ENCODE measurements at places on chromosomes 13 and 19. TPM values are rescaled to one million over a fixed set of nuclear protein-coding genes. Genes with fewer than 3 reads are reported as not detected.

- H3K36me3 ChIP-seq: no peaks in the 10 kb centered on the region
- no peak for DNase-seq
Measured at GRCh38 chr19:2083174-2083854, 12.8 kb downstream of the MOB3A start.

- no peaks in the 10 kb centered on the region for H3K27me3 ChIP-seq
- no peaks in the 10 kb centered on the region for H3K4me1 ChIP-seq
- no peak for DNase-seq
- no peak overlapping the region for H3K4me3 ChIP-seq
Measured at GRCh38 chr13:76000131-76000530, 364.0 kb downstream of the LMO7 start.

- no peak overlapping the region for H3K27ac ChIP-seq
- DNase-seq: no peak
- no peaks in the 10 kb centered on the region for H3K36me3 ChIP-seq
- H3K27me3 ChIP-seq: no peaks in the 10 kb centered on the region
- H3K4me3 ChIP-seq: no peak overlapping the region
Measured at GRCh38 chr13:33352041-33352440, 66.5 kb upstream of the STARD13 start.

GRCh38 chr19:13665125-13665905 lies 99.0 kb upstream of the MRI1 start:
- no peak for DNase-seq
- H3K4me3 ChIP-seq: no peak overlapping the region
- H3K27ac ChIP-seq: no peak overlapping the region
- no peaks in the 10 kb centered on the region for H3K36me3 ChIP-seq

GRCh38 chr13:70723732-70724131 lies 615.5 kb upstream of the KLHL1 start:
- no peak for DNase-seq
- no peak overlapping the region for H3K4me3 ChIP-seq
- H3K27me3 ChIP-seq: no peaks in the 10 kb centered on the region

DNA sequence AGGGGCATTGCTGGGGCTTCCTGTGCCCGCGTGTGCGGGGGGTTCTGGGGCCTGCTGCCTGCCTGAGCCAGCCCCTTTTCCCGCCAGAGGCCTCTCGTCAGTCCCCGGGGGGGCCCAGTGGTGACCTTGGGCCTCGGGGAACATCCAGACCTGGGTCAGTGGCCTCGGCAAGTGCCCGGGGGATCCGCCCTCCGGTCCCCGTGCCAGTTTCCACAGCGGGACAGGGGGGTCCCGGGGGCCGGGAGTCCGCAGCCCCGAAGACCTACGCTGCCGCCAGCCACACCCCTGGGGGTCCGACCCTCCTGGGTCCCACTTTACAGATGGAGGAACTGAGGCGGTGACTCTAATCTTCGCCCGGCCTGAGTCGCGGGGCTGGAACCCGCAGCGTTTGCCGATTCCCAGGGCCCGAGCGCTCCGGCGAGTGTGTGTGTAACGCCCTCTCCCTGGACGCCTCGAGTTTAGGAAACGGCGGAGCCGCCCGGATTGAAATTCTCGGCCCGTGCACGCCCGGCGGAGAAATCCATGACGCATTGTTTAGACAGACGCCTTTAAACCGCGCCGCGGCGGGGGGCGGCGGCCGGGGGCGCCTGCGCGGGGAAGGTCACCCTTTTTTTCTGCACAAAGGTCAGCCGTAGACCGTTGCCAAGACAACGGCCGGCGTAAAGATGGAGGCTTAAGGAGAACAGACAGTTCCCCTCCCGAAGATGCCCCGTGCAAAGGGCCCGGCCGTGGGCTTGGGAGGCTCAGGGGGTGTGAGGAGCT lies 39.3 kb downstream of the EFNA2 start:
- peak; percentile 62 for DNase-seq
- no peaks in the 10 kb centered on the region for H3K36me3 ChIP-seq
- H3K4me1 ChIP-seq: peaks cover 9% of the 10 kb centered on the region

- no peak overlapping the region for H3K27ac ChIP-seq
- no peaks in the 10 kb centered on the region for H3K27me3 ChIP-seq
- H3K4me3 ChIP-seq: no peak overlapping the region
- no peak for DNase-seq
- no peaks in the 10 kb centered on the region for H3K36me3 ChIP-seq
- H3K4me1 ChIP-seq: no peaks in the 10 kb centered on the region
Measured at GRCh38 chr13:31081316-31081715, 80.4 kb downstream of the HSPH1 start.

DNA sequence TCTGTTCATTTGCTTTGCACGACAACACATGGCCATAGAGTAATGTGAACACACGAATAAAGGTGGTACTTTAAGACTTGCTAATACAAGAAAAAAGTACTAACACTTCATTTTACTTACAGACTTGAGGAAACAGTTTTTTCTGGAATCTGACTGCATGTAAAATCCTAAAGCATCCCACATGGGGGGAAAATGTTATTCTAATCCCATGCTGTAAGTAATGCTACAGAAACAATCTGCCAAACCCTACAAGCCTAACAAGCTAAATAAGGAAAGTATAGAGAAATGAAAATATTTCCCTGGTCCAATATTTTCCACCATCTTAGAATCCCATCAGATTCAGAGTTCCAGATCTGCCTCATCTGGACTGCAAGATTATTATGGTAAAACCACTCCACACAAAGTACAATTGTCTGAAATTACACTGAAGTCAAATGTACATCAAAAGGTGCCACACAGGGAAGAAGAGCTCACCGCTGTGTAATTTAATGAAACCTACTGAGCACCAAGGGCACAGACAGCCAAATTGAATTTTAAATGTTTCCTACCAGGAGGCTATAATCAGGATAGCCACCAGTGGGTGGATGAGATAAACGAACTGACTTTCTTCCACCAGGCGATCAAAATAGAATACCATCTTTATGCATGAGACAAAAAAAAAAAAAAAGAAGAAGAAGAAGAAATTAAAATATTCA lies 22.0 kb downstream of the LHFPL6 start:
- no peaks in the 10 kb centered on the region for H3K4me1 ChIP-seq
- no peak overlapping the region for H3K4me3 ChIP-seq
- H3K36me3 ChIP-seq: no peaks in the 10 kb centered on the region
- H3K27ac ChIP-seq: no peak overlapping the region
- H3K27me3 ChIP-seq: no peaks in the 10 kb centered on the region

GRCh38 chr13:27147530-27148170 lies 24.0 kb downstream of the USP12 start:
- no peaks in the 10 kb centered on the region for H3K27me3 ChIP-seq
- no peaks in the 10 kb centered on the region for H3K36me3 ChIP-seq
- H3K4me1 ChIP-seq: peaks cover 33% of the 10 kb centered on the region
- DNase-seq: no peak
- H3K27ac ChIP-seq: no peak overlapping the region

GRCh38 chr19:17680230-17680722 lies 7.9 kb downstream of the UNC13A start:
- H3K4me1 ChIP-seq: no peaks in the 10 kb centered on the region
- no peak overlapping the region for H3K27ac ChIP-seq
- no peaks in the 10 kb centered on the region for H3K36me3 ChIP-seq
- H3K27me3 ChIP-seq: peaks cover 3% of the 10 kb centered on the region
- peak; percentile 41 for DNase-seq

GRCh38 chr13:100636441-100636840 lies 38.2 kb downstream of the TMTC4 start:
- H3K36me3 ChIP-seq: peaks cover 16% of the 10 kb centered on the region
- DNase-seq: no peak
- H3K27ac ChIP-seq: no peak overlapping the region
- no peaks in the 10 kb centered on the region for H3K4me1 ChIP-seq
- no peaks in the 10 kb centered on the region for H3K27me3 ChIP-seq

ZGLP1 gene
- polyA plus RNA-seq: 1.2 TPM

GRIN2D gene
- polyA plus RNA-seq: 0.13 TPM

DKKL1 gene
- polyA plus RNA-seq: not detected

KLF1 gene
- not detected for polyA plus RNA-seq

LPAR6 gene
- polyA plus RNA-seq: 11.1 TPM

CGB8 gene
- polyA plus RNA-seq: not detected

CCNA1 gene
- not detected for polyA plus RNA-seq

All from liver (tissue), 10 donors.